ENCODE measurements at places on chromosomes 1 and 21.

GRCh38 chr1:64051796-64052195, 151.6 kb upstream of the UBE2U start:
- no peak for DNase-seq

- DNase-seq, result no peak
Measured at GRCh38 chr21:36994501-36995158, 11.9 kb upstream of the RIPPLY3 start.

GRCh38 chr1:24659166-24659904, 16.2 kb downstream of the SRRM1 start:
- no peak for DNase-seq

DNA sequence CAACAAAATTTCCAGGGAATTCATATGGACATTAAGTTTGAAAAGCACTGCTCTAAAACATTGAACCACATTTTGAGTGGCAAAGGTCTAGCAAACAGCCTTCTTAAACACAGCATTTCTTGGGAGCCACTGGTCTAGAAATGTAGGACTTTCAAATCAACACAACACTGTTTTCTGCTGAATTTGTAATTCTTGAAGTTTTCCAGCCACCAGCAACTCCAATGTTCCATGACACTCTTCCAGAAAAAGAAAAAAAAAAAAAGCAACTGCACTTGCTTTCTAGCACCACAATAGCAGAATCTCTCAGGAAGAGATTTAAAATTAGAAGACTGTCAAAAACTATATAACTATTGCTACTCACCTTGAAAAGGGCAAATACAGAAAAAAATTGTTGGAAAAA, 4.5 kb downstream of the SYDE2 start:
- no peak for DNase-seq

DNA sequence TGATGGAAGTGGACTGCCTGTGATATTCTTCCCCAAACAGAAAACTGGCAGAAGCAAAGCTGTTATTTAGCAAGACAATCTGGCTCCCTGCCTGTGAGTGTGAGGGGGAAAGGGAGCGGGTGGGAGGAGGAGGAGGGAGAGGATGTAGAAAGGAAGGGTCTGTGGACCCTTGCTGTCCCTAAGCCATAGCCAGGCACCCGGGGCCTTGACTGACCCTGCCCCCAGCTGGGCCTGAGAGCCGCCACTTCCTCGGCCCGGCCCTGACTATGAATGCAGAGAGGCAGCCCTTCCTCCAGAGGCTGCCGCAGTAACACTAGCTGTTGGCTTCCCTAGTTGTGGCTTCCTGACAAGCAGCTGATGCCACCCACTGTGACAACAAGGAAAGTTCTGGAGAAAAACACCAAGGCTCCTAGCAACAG, 13.9 kb downstream of the PLA2G2F start:
- DNase-seq, result peak; percentile 29

DNA sequence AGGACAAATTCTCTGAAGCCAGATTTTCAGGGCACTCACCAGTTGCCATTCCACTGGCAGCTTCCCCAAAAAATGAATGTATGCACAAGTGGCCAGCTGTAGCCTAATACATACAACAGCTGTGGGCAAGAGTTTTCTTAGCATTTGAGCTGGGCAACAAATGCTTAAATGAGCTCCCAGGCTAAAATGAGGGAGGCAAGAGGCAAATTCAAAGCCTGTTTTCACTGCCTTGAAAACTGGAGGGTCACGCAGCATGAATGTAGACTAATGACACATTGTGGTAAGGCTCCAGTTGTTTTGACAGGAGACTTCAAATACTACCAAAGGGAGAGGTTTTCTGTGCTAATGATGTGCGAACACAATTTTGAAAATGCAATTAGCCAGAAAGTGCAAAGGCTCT, 88.2 kb downstream of the TIAM1 start:
- DNase-seq, result no peak

DNA sequence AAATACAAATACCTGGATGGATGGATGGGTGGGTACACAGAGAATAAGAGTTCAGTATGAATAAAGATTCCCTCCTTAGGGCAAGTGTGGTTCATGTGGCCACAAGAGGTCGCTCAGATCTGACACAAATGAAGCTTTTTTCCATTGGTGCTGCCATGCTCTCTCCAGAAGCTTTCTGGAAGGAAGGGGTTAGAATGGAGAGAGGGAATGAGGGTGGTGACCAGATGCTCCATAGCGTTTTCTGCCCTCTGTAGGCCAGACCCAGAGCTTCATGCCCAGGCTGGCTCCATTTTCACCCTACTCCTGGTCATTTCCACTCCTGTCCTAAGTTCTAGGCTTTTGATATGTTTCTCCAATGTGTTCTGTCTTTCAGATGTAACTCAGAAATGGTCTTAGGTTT, 3.3 kb upstream of the FCRL6 start:
- DNase-seq, result peak; percentile 79

GRCh38 chr1:198156745-198157240, at the start of gene NEK7:
NEK7 (plus strand) TSS chr1:198156998; CDS start chr1:198232581, 75,583 bp downstream.
- peak; percentile 92 for DNase-seq

- DNase-seq, result no peak
Measured at GRCh38 chr1:91891454-91891853, 5.5 kb upstream of the TGFBR3 start.

DNA sequence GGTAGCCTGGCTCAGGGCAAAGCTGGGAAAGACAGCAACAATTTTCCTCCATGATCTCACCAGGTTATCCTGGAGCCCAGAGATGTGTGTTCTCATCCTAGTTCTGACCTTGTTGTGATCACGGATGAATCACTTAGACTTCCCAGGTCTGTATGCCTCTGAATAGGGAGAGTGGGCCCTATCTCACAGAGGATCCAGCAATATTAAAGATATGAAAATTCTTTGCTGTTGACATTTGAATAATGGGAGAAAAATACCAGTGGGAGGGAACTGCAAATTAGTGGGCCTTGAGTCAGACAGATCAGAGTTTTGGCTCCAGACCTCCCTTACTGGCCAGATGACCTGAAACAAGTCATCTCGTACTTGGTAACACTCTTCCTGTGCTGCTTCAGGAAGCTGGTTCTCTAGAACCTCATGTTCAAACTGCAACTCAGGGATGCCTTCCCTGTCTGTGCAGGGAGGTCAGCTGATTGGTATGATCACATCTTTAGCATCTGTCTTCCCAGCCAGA, 32.8 kb upstream of the RNF19B start:
- peak; percentile 55 for DNase-seq

- peak; percentile 3 for DNase-seq
Measured at GRCh38 chr1:186220067-186220466, 155.0 kb downstream of the TPR start.

- DNase-seq, result no peak
Measured at GRCh38 chr1:176864211-176864610, 300.3 kb downstream of the ASTN1 start.

GRCh38 chr21:34790834-34791233, 122.0 kb downstream of the CLIC6 start:
- DNase-seq, result no peak

DNA sequence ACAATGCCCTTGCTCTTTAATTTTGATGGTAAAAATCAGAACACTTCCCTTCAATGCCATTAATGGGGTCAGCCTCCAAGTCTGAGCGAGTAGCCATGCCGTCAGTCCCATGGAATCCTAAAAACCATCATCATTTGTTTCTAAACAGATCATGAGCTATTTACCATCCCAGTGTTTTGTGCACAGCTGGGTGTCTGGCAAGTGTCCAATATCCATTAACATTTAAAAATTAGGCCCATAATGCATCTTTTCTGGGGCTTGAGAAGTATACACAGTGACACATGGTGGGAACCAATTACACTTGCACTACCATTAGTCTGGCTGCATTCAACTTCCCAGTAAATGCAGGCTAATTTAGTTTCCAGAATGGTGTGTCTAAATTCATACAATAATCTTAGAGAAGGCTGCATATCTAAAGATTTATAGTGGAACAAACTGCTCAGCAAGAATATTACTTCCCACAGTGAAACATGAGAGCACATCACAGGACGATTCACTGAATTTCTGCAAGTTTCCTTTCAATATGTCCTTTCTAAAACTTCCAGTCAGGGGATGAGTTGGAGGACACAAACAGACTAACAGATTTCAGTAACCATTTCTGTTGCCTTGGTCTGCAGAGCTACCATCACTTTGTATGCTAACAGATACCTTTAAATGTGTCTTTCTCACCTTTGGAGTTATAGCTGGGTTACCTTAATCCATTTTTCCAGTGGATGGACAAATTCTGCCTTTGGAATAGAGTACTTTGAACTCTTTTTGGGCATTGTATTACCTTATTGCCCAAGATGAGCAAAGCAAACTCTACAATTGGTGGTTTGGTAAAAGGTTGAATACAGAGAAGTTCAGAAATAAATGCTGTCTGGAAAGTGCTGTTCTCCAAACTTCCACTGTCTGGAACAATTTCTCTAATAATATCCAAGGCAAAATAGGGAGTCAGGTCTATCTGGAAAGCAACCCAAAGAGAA, 258.0 kb downstream of the PTBP2 start:
- no peak for DNase-seq

DNA sequence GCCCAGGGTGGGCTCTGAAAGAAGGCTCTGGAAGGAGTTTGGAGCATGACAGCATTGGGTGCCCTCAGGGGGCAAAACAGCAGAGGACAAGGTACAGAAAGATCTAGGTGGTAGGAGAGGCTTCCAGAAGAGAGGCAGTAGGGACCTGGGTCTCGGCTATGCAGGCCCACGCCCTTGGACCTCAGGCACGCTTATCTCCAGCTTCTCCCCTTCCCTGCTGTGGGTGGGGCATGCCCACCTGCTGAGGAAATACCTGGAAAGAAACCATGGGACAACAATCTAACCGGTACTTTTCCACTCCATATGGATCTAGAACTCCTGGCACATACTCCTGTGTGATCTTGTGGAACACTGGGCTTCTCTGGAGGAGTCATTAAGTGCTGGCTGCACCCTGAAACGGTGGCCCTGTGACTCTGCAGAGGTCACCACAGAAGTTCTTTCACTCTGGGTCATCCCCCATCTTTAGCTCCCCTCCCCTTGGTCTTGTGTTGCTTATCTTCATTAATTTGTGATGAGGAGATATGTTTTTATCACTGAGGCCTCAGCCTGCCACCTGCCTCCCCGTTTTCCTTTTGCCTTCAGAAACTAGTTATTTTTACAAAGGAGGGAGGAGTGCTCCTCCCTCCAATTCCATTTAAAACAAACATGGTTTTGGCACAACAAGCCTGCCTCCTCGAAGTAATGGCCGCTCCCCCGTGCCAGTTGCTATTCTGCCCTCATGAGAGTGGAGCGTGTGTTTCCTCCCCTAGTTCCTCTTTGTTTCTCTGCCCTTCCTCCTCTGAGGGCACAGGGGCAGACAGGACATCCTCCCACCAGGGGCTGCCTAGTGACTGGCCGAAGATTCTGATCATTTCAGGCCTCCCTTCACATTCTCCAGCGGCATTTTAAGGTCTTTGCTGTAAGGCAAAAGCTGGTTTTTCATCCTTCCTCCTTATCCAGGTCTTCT, 78.0 kb upstream of the ATP5PO start:
- peak; percentile 50 for DNase-seq

GRCh38 chr1:150076066-150076465, 8.5 kb downstream of the VPS45 start:
- no peak for DNase-seq
